ENCODE measurements at places on chromosomes 11 and 22.

DNA sequence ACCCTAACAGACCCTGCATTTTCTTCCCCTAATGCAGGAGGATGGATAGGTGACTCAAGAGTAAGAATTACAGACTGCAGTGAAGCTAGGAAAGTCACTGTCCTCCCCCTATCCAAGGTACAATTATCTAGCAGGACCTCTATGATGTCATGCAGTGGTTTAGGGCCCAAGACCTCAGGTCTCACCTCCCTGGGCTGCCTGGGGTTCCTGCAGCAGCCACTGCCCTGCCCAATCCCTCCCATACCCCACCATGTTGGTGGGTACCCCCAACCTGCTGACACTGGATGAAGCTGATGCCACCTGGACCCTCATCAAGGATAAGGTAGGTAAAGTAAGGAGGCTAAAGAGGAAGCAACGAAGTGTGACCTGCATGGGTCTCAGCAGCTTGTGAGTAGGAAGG, at the start of gene C11orf42:
Gene C11orf42, plus strand, starts transcription at position 192 of the 400 bp plus-strand sequence. Its CDS starts 59 bp downstream, at position 251.
- H3K27me3 ChIP-seq, result no peaks in the 10 kb centered on the region
- DNase-seq, result no peak
- H3K27ac ChIP-seq, result no peak within 1 kb of the TSS
- peaks cover 12% of the 10 kb centered on the region for H3K4me1 ChIP-seq
- no peak within 1 kb of the TSS for H3K4me3 ChIP-seq

- DNase-seq, result no peak
- H3K4me1 ChIP-seq, result peaks cover 21% of the 10 kb centered on the region
- H3K27me3 ChIP-seq, result no peaks in the 10 kb centered on the region
- H3K27ac ChIP-seq, result peak overlapping the region; percentile 28
- H3K36me3 ChIP-seq, result peaks cover 10% of the 10 kb centered on the region
- no peak overlapping the region for H3K4me3 ChIP-seq
These were observed 172.0 kb upstream of the MTMR2 start for GRCh38 chr11:96095884-96096303.

GRCh38 chr11:4025248-4025966, 69.2 kb upstream of the RRM1 start:
- H3K36me3 ChIP-seq, result peaks cover 61% of the 10 kb centered on the region
- no peaks in the 10 kb centered on the region for H3K27me3 ChIP-seq
- H3K4me3 ChIP-seq, result no peak overlapping the region
- DNase-seq, result no peak

- H3K4me1 ChIP-seq, result peaks cover 8% of the 10 kb centered on the region
- H3K36me3 ChIP-seq, result peaks cover 3% of the 10 kb centered on the region
- H3K27ac ChIP-seq, result no peak overlapping the region
- H3K4me3 ChIP-seq, result no peak overlapping the region
These were observed 8.2 kb downstream of the DUSP8 start for GRCh38 chr11:1563697-1564534.

DNA sequence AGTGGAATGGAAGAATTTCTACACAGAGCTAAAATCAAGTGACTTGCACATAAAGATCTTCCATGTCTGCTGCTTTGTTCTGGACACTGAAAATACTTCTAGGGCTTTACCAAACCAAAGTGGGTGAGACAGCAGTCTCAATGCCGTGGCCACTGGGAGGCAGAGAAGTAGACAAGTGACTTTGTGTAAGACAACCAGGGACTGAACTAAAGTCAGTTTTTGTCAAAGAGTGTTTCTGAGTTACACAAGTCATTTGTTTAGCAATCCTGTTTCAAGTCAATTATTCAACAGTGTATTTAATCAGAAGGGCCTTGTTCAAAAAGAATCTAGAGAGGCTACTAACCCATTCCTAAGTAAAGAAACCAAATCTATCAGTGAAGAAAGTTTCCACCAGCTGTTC, 46.6 kb downstream of the TCP11L1 start:
- no peaks in the 10 kb centered on the region for H3K4me1 ChIP-seq
- no peaks in the 10 kb centered on the region for H3K27me3 ChIP-seq
- DNase-seq, result no peak
- peaks cover 20% of the 10 kb centered on the region for H3K36me3 ChIP-seq

DNA sequence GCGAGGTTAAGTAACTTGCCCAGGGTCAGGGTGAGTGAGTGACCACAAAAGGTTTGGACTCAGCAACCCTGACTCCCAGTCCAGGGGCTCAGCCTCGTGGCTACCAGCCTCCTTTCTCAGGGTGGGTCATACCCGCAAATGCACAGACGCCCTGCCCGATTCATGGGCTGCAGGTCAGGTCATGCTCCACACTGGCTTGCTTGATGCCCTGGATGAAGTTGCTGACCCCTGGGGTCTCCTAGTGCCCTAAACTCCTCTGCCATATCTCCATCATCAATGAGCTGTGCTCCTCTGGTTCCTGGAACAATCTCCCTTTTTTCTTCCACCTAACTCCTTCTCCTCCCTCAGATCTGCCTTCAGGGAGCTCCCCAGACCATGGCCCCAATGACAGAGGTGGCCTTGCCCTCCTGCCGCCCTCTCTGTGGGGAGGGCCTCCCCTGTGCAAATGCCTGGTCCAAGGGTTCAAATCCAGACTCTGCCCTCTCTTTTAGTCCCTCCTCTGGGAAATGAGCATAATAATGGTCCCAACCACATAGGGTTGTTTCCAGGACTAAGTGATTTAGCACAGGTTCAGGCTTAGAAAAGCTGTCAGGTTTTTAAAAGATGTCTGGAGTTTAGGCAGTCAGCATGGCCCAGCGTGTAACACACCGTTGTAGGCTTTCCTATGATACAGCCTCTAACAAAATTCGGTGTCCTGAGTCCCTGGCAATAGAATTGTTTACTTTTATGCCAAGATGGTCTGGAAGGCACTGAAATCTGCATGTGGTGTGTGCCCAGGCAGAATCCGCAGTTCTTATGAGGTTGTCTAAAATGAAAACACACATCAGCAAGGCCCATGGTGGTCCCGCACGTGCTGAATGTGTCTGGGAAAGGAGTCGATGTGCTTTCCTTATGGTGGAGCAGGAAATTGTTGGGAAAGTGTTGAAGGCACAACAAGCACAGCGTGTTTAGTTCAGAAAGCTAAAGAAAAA, 63.6 kb downstream of the CD82 start:
- H3K4me1 ChIP-seq, result peaks cover 27% of the 10 kb centered on the region
- peaks cover 3% of the 10 kb centered on the region for H3K36me3 ChIP-seq
- H3K27ac ChIP-seq, result no peak overlapping the region
- no peak for DNase-seq
- no peak overlapping the region for H3K4me3 ChIP-seq
- peaks cover 6% of the 10 kb centered on the region for H3K27me3 ChIP-seq

DNA sequence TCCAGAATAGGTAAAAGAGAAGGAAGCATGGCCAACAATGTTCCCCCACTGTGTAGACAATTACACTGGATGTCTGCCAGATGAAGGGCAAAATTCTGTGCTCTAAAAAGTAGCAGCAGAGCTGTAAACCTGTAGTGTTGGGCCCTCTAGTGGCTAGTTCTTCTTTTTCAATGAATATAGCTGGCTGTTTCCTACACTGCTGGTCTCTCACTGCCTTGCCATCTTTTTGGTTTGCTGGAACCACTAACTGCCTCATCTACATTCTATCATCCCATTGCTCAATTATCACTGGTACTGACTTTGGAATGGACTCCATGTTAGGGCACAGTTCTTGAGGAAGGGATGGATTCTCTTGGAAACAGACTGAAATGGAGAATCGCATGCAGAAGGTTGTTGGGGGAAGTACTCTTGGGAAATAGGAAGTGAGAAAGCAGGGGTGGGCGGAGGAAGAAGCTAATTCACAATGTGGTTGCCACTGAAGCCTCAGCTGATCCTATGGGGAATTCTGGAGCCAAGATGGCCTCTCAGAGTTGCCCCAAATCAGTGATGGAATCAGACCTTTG, 17.9 kb downstream of the KCNE3 start:
- H3K27me3 ChIP-seq, result peaks cover 9% of the 10 kb centered on the region
- H3K4me1 ChIP-seq, result peaks cover 6% of the 10 kb centered on the region
- no peak overlapping the region for H3K27ac ChIP-seq
- H3K4me3 ChIP-seq, result peak overlapping the region; percentile 55
- no peaks in the 10 kb centered on the region for H3K36me3 ChIP-seq

DNA sequence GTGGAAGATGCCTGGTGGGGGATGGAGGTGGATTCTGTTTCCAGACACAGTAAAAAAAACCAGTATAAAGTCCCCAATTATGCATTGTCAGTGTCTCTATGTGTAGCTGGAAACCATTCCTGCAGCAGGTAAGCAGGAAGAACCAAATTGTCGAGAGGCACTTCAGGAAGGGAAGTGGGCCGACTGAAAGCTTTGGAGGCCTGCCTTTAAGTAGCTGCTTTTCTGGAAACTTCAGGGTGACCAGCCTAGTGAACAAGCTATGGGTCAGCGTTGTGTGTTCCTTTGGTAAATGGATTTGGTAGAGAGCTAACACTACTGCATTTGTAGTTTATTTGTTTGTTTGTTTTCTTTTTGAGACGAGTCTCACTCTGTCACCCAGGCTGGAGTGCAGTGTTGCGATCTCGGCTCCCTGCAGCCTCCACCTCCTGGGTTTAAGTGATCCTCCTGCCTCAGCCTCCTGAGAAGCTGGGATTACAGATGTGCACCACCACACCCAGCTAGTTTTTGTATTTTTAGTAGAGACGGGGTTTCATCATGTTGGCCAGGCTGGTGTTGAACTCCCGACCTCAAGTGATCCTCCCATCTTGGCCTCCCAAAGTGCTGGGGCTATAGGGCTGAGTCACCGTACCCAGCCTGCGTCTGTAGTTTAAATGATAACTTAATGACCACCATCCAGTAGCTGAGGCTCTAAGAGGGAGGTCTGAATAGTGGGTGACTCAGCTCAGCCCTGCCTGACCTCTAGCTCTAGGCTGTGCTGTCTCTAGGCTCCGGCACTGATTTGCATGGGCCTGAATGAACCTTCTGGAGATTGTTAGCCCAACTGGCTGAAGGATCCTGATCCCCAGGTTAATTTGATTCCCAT, 12.8 kb downstream of the PTPRJ start:
- H3K36me3 ChIP-seq, result no peaks in the 10 kb centered on the region
- H3K4me1 ChIP-seq, result peaks cover 34% of the 10 kb centered on the region
- H3K4me3 ChIP-seq, result no peak overlapping the region
- no peaks in the 10 kb centered on the region for H3K27me3 ChIP-seq

DNA sequence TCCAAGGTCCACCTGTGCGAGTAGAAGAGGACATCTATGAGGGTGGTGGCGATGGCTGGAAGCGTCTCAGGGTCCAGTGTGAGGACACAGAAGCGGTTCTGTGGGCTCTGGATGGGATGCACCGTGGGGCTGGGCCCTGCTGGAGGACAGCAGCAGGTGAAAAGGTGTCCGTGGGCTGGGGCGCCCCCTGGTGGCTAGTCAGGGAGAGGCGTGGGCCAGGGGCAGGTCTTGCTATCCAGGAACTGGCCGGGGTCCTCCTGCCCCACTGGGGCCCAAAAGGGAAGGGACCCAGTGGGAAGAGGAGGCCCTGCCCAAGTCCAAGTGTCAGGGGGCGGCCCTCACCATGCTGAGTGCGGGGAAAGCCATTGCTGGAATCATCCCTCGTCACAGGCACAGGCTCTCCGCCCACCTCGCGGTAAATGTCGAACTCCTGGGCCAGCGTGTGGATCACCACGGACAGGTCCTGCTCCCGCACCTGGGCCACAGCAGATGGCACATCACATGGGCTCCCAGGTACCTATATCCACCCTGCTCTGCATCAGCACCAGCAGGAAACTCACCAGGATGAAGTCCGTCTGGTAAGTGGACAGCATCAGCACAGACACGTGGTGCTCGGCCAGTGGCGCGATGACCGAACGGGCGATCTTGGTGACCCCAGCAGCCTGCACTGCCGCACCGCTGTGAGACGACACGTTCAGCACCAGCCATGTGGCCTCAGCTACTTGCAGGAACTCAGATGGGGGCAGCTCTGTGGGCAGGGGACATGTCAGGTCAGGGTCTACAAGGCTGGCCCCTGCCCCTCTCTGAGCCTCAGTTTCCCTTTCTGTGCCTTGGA, 2.3 kb downstream of the CASTOR1 start:
- no peak overlapping the region for H3K27ac ChIP-seq
- H3K4me1 ChIP-seq, result peaks cover 29% of the 10 kb centered on the region
- H3K36me3 ChIP-seq, result peaks cover 8% of the 10 kb centered on the region

GRCh38 chr22:49087198-49087597, 740.5 kb downstream of the BRD1 start:
- DNase-seq, result no peak
- H3K4me3 ChIP-seq, result no peak overlapping the region

DNA sequence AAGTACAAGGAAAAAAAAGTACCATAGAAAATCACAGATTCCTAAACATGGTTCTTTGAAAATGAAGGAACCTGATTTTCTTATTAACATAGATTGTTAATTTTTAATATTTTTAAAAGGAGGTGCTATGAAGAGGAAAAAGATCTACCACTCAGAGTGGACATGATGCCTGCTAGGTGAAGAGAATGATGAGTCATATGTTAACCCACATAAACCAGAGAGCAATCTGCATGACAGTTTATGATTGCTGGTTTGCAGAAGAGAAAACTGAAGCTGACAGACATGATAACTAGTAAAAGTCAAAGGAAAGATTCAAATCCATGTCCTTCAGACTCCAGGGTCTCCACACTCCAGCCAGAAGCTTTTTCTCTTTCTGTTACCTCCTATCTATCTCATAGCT, 1231.7 kb downstream of the LRRC4C start:
- no peak for DNase-seq
- H3K27me3 ChIP-seq, result no peaks in the 10 kb centered on the region
- no peaks in the 10 kb centered on the region for H3K36me3 ChIP-seq

- peaks cover 2% of the 10 kb centered on the region for H3K4me1 ChIP-seq
- H3K36me3 ChIP-seq, result peaks cover 6% of the 10 kb centered on the region
- H3K4me3 ChIP-seq, result no peak overlapping the region
- H3K27me3 ChIP-seq, result peaks cover 1% of the 10 kb centered on the region
These were observed 14.9 kb downstream of the ZNF74 start for GRCh38 chr22:20408891-20409290.

GRCh38 chr22:43520632-43521039, 108.8 kb downstream of the MPPED1 start:
- H3K27ac ChIP-seq, result no peak overlapping the region
- H3K4me1 ChIP-seq, result no peaks in the 10 kb centered on the region
- no peak overlapping the region for H3K4me3 ChIP-seq
- peaks cover 7% of the 10 kb centered on the region for H3K27me3 ChIP-seq
- DNase-seq, result no peak

GRCh38 chr22:31346733-31347250, 646 bp upstream of the PATZ1 start:
- H3K4me3 ChIP-seq, result peak overlapping the region; percentile 85
- H3K4me1 ChIP-seq, result peaks cover 24% of the 10 kb centered on the region
- DNase-seq, result peak; percentile 23
- no peak overlapping the region for H3K27ac ChIP-seq
- H3K27me3 ChIP-seq, result no peaks in the 10 kb centered on the region

DNA sequence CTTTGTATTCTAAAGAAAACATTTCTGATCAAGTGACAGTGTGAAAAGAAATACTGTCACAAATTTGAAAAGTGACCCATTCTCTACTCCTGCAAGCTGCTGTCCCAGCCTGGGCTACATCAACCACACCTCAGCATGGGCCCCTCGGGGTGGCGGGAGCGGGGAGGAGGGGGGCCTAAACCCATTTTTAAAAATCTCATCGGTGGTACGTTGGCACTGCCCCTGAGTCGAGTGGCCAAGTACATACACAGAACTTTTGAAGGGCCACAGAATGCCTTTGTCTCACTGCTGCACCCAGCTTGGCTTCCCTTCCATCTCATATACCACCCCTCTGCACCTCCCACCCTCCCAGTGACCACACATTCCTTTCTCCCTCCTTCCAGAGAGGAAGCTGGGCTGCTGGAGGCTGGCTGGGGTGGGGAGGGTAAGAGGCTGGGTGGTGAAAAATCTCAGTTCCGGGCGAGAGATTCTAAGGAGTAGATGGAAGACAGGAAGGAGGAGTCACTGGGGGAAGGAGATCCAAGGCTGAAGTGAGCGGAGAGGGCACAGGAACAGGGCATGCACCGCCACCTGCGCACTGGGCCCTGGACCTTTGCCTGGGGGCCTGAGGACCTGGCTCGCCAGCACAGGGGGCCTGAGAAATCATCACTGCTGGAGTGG, 21.1 kb downstream of the FXYD6 start:
- H3K4me3 ChIP-seq, result no peak overlapping the region
- H3K27ac ChIP-seq, result no peak overlapping the region
- H3K4me1 ChIP-seq, result no peaks in the 10 kb centered on the region
- peaks cover 26% of the 10 kb centered on the region for H3K27me3 ChIP-seq
- H3K36me3 ChIP-seq, result peaks cover 2% of the 10 kb centered on the region
- DNase-seq, result no peak
